ENCODE measurements at places on chromosomes 7 and 10.

DNA sequence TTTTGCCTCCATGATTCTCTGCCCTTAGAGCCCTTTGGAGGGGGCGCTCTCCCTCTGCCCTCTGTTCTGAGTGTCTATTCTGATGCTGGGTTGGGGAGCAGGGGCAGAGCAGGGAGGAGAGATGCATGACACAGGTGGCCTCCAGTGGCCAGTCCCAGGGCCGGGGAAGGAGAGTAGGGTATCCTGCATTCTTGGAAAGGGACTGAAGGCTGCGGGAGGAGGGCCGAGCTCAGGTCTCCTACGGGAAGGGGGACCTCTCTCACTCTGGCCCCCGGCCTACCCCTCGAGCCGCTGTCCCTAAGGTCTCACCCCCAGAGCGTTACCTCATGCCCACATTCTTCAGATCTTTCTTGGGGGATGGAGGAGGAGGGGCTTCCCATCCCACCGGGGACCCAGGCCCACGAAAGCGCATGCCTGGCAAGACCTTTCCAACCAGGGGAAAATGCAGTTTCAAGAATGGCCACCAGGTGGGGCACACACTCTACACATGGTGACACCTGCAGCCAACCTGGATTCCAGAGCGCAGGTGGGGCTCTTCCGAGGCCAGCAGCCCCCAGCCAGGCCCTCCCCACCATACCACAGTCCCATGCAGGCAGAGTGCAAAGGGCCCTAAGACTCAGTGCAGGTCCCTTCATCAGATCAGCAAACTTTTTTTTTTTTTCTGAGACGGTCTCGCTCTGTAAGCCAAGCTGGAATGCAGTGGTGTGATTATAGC, 86.4 kb downstream of the MYL10 start:
- DNase-seq, result peak; percentile 57

DNA sequence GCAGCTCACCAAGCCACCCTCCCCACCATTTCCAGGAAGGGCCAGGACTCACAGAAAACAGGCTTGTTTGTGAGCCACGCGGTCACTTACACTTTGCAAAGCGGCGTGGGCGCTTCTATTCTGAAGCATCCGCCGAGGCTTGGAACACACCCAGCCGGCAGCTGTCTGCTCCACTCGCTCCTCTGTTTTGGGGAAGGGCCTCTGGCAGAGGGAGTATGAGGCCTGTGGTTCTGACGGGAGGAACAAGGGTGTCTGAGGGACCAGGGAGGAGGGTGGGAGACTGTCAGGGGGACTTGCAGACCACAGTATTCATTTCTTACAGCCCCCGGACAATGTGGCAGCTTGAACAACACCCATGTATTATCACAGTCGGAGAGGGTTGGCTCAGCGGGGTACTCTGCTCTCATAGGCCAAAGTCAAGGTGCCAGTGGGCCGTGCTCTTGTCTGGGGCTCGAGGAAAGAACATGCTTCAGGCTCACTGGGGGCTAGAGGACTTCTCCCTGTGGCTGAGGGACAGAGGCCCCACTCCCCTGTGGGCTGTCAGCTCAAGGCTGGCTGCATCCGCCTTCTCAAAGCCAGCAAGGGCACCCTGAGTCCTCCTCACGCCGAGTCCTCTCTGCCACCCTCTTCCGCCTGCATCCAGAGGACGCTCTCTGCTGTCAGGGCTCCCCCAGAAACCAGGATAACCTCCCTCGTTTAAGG, 60.4 kb upstream of the FAM20C start:
- no peak for DNase-seq

DNA sequence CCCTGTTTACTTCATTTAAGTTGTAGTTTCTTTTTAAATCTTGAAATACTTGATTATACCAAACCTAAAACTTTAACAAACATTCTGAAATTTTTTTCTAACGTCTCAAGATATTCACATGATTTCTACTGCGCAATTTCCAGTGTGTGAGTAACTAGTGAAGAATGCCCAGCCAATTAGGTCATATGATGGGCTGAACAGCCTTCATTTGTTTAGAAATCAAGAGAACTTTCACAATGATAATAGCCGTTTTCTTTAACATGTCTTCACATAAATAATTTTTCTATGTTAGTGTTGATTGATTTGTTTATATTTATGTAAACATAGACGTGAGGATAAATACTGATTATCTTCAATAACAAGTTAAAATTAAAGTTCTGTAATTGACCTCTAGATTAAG, 21.8 kb downstream of the STAM start:
- no peak for DNase-seq

- no peak for DNase-seq
Measured at GRCh38 chr10:4196183-4196582, 411.2 kb upstream of the KLF6 start.

- DNase-seq, result no peak
Measured at GRCh38 chr10:30374353-30374752, 25.3 kb upstream of the MTPAP start.

DNA sequence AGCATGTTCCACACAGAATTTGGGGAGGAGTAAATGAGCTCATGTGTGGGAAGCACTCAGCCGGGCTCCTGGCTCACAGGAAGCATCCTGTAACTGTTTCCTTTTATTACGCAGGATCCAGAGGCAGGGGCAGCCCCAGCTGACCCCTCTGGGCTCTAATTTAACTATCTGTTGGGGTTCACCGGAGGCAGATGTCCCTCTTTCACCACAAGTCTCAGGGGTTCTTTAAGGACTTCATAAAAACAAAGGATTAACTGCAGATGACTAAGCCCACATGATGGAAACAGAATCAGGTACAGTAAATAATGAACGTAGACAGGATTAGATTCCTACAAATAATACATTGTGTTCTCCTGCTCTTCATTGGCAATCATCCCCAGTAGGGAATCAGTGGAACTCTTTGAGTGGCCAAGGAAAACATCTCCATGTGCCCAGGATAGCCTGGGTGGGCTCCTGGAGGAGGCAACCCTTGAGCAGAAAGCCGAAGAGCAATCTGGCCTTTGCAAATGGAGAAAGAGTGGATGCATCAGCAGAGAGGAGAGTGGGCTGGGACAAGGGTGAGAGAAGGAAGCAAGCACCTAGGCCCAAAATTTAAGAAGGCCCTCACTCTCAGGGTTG, 24.6 kb downstream of the TBXAS1 start:
- DNase-seq, result no peak

DNA sequence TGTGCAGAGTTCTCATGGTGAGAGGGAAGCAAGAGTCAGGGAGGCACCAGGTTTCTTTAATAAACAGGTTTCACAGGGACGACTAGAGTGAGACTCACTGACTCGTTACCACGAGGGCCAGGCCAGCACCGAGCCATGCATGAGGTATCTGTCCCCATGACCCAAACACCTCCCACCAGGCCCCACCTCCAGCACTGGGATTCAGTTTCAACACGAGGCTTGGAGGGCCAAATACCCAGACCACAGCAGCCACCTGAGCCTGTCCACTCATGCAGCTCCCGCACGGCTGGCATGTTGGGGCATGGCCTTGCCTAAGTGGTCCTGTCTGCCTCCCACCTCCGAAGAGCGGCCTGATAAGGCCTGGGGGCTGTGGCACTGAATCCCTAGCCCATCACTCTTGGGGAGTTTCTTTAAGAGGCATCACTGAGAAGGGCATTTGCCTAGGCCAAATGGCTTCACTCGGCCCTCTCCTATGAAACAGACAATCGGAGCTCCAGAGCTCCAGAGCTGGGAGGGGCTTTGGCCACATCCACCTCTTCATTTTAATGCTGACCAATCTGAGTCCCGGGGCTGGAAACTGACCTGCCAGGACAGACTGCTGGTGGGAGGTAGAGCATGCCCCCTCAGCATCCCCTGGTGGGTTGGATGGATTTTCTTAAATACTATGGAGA, 157.8 kb downstream of the DNAJB6 start:
- no peak for DNase-seq

GRCh38 chr10:49300140-49300974, 1.4 kb downstream of the C10orf71 start:
- DNase-seq, result no peak

DNA sequence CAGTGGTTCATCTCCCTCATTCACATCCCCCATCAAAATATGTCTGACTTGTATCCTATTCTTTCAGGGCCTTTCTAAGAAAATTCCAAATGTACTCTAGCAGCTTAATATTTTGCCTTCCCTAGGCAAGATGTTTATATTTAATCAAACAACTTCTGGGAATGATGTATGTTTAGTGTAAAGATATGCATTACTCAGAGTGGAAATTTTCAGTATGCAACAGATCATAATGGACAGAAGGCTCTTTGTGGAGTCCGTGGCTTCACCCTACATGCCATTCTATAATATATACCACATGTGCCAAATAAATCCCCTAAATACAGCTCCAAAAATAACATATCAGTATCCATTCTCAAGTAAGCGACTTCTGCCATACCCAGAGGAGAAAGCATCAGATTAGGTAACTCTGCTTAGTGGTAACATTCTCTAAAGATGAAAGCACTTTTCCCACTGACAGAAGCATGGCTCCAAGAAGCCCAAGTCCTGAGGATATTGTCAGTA, 316.6 kb downstream of the KCNMA1 start:
- DNase-seq, result no peak

DNA sequence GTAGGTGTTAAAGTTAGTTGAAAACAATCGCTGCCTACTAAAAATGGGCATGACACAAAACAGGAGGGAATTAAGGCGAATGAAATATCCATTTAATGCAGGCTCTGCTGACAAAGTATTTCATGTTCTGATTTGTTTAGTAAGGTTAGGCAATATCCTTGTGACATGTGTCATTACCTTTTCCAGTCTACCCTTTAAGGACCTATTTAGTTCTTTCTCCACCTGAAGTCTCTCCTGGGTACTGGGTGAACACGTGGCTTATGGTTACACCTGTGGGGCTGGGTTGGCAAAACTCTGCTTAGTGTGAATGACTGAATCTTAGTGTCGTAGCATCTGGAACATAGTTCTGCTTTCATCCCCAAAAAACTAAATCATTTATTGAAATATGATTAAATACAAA, 313.5 kb downstream of the CCDC3 start:
- DNase-seq, result no peak
